Germinal center (tissue), 1 donor: ENCODE measurements at places on chromosomes 4 and X.

- no peak for DNase-seq
Measured at GRCh38 chrX:18891548-18891945, 92.4 kb downstream of the PHKA2 start.

- peak; percentile 63 for DNase-seq
Measured at GRCh38 chr4:139656614-139657486, 8.8 kb upstream of the MGST2 start.

DNA sequence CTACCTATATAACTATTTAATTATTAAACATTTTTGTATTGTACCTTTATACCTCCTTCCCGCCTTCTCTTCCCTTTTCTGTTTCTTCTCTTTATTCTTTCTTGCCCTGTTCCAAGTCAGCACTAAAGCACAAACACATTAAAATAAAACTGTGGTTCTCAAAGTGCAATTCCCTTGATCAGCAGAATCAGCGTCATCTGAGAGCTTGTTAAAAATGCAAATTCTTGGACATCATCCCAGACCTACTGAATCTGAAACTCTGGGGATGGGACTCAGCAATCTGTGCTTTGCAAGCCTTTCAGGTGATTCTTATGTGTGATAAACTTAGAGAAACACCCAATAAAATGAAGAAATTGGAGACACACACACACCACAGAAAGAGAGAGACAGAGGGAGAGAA lies 178.4 kb upstream of the BMP3 start:
- DNase-seq = no peak

DNA sequence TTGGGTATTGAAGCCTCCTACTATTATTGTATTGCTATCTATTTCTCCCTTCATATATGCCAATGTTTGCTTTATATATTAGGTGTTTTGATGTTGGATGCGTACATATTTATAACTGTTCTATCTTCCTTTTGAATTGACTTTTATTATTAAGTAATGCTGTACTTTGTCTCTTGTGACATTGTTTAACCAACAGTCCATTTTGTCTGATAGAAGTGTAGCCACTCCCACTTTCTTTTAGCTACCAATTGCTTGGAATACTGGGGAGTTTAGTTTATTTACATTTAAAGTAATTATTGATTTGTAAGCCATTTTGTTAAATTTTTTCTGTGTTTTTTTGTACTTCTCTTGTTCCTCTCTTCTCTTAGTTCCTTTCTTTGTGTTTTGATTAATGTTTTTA lies 195.9 kb downstream of the GC start:
- DNase-seq = no peak

- DNase-seq = no peak
Measured at GRCh38 chrX:84046403-84046984, 141.5 kb downstream of the RPS6KA6 start.

- peak; percentile 24 for DNase-seq
Measured at GRCh38 chrX:68693481-68694434, 46.3 kb downstream of the STARD8 start.

- DNase-seq = no peak
Measured at GRCh38 chr4:45131020-45131419, 404.7 kb upstream of the GNPDA2 start.

- DNase-seq = no peak
Measured at GRCh38 chrX:18377796-18378195, 23.3 kb upstream of the SCML2 start.

DNA sequence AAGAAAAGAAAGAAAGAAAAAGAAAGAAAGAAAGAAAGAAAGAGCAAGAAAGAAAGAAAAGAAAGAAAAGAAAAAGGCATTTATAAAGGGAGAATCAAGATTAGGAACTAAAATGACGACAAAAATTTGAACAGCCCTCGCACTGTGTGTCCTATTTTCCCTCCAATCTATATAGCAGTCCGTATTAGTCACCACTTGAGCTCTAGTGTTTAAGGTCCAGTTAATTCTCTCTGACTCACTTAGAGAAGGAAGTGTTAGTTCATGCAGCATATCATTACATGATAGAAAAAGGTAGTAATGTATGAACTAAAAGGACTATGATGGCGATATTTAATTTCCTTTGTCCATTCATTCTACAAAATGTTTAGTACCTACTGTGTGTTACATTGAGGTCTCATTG lies 122.7 kb downstream of the CBLL2 start:
- DNase-seq = no peak

- DNase-seq = no peak
Measured at GRCh38 chr4:148052448-148052847, 320.6 kb downstream of the ARHGAP10 start.

DNA sequence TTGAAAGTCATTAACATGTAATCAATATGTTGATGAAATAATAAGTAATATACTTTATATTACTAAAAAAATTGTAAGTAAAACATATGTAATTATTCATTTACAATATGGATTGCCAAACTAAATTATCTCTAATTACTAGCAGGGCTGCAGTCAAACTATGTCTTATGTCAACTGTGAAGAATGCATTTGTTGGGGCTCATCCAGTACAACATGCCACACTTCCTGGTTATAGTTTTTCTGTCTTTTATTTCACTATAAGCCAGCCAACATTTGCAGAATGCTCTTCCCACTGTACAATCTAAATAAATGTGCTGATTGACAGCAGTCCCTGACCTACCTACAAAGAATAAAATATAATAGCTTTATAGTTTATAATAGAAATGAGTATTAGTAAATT lies 975.4 kb upstream of the NDST4 start:
- DNase-seq = no peak

- DNase-seq = no peak
Measured at GRCh38 chr4:94339779-94340178, 2.9 kb downstream of the HPGDS start.

DNA sequence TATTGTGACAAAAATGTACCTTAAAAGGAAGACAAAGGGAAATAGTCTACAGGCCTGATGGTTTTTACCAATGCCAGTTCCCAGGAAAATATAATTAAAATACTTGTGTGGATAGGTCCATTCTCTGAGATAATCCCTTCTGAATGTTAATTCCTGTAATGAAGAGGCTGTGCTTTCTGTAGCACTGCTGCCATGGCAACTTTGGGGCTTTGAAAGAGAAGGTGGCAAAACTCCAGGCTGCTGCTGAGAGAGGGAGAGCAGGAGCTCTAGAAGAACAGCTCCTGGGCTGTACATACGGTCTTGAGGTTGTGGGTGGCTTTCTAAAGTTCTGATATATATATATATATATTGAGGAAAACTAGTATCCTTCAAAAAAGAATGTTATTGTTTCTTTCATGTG lies 125.4 kb downstream of the PDLIM5 start:
- DNase-seq = no peak

GRCh38 chrX:42269186-42269585 lies 345.8 kb upstream of the CASK start:
- DNase-seq = no peak

GRCh38 chrX:111515298-111515697 lies 3.9 kb downstream of the SERTM2 start:
- DNase-seq = no peak

- DNase-seq = no peak
Measured at GRCh38 chr4:142036795-142037583, 400.6 kb downstream of the IL15 start.

DNA sequence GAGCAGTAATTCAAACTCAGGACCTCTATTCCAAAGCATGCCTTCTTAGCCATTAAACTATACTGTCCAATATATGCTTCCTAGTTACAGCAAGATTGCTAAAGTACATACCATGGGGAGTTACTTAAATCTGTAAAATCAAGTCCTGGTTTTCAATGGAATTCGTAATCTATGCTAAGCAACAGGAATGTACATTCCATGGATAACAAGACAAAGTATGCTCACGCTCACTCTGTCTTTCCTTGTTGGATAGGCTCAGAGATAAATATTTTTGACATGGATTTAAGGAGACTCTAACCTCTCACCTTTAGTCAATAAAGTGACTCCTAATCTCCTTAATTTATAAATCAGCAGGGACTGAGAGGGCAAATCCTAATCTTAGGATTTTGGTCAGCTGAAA lies 47.3 kb upstream of the STK26 start:
- DNase-seq = no peak

DNA sequence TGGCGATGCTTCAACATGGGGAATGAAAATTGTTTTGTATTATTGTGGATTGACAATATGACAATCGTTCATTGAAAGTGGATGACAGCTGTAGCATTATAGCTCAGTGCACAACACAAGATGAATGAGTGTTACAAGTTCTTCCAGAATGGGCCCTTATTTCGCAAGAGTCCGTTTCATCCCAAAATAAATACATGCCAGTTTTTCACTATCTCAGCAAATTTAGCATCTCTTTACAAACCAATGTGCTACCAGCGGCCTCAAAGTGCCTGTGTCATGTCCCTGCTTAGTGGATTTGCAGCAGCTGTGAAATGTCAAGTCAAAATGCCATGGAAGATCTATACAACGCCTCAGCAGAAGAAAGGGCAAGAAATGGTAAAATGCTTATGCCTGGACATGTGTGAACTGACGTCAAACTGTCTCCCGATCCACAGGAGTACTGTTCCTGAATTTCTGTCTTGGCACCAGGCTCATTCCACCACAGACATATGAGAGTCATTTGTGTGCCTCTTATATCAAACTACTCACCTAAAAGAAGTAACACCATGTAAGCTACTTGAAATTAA lies 109.6 kb downstream of the MAML3 start:
- DNase-seq = no peak

DNA sequence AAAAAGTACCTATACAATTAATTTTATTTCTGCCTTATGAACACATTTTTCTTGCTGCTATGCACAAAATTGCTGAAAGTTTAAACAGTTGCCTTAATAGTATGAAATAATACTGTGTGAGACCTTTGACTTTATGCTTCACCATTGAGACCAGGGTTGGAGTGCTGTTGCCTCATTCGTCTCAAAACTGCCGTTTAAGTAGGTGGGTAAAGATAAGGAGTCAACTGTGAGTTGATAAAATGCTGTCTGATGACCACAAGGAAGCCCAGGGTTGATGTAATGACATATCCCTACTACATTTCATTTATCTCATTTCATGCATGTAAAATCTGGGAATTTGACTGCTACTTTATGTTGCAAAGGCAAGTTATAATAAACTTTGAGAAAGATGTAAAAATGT lies 23.4 kb downstream of the STK26 start:
- DNase-seq = no peak

- DNase-seq = no peak
Measured at GRCh38 chr4:123158576-123158975, 236.2 kb upstream of the NUDT6 start.

DNA sequence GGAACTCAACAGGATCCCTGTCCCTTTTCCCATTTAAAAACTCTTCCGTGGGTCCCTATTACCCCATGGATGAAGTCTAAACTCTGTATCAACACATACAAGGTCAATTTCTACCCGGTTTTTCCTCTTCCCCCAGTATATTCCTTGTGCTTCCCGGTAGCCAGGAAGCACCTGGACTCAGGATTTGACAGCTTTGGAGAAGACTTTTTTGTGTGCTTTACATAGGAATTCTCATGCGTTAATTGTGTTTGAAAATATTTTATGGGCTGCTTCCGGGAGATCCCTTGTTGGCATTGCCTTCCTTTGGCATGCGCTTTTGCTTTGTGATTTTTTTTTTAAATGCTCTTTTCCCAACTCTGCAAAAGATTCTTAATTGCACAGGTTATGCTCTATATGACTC lies 7.2 kb downstream of the SMS start:
- no peak for DNase-seq

DNA sequence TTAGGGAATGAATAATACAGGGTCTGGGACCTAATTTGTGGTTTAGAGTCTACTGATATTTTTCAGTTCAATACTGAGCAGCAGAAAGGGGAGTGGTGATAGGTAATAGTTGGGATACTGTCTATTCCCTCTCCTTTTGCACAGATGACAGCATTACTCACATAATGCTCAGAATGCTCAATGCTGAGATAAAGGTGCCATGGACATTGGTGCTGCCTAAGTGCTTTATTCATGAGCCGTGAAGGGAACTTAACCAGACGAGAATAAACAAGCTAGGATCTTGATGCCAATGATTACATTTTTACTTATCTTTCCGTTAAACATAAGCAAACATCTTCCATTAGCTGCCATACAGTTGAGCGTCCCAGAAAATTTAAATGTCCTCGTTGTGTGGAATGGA lies 75.6 kb downstream of the STK32B start:
- DNase-seq = no peak

DNA sequence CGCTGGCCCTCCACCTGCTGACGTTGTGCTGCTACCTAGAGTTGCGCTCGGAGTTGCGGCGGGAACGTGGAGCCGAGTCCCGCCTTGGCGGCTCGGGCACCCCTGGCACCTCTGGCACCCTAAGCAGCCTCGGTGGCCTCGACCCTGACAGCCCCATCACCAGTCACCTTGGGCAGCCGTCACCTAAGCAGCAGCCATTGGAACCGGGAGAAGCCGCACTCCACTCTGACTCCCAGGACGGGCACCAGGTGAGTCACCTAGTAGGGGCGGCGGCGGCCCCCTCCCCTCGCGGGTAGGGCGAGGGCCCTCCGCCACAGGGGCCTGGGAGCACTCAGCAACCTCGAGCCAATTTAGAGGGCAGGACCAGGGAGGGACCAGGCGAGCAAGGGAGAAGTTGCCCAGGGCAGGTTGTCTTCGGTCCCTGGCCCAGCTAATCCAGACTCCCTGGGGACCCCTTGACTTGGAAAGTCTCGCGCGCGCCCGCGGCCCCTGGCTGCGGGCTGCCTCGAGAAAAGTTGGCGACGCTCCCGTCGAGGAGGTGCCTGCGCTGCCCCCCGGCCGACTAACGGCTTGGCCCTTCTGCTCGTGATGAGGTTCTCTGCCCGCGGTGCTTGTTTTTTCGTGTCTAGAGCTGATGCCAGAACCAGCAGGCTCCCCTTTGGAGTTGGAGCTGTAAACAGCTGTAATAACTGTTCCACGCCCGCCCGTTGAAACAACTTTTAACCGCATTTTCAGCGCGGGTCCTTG lies 717 bp downstream of the EDA start:
- no peak for DNase-seq

GRCh38 chr4:41148292-41148691 lies 66.0 kb downstream of the APBB2 start:
- DNase-seq = no peak

- no peak for DNase-seq
Measured at GRCh38 chrX:134735015-134735414, 76.7 kb upstream of the PLAC1 start.

- DNase-seq = no peak
Measured at GRCh38 chrX:131704136-131704695, 160.3 kb downstream of the OR13H1 start.

DNA sequence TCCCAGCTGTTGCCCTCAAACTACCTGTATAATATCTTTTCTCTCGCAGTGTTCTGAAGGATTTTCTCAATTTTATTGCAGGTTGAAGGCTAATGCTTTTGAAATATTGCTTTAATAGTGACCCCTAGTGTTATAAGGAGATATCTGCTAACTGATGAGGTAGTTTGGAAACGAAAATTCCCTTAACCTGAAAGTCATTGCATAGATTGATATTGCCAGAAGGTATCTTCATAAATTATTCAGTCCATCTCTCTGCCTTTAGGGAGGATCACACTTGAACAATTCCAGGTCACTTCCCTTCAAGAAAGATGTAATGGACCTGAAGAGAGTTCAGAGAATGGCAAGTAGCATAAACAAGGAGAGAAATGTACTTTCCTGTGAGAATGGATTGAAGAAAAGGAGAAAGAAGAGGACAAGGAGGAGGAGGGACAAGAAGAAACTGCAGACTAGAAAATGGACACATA lies 44.1 kb downstream of the TIGD4 start:
- DNase-seq = peak; percentile 40
